ENCODE measurements at places on chromosomes 13 and 19.

GRCh38 chr19:45999653-46000121, 4.4 kb downstream of the CCDC61 start:
- no peak for DNase-seq

DNA sequence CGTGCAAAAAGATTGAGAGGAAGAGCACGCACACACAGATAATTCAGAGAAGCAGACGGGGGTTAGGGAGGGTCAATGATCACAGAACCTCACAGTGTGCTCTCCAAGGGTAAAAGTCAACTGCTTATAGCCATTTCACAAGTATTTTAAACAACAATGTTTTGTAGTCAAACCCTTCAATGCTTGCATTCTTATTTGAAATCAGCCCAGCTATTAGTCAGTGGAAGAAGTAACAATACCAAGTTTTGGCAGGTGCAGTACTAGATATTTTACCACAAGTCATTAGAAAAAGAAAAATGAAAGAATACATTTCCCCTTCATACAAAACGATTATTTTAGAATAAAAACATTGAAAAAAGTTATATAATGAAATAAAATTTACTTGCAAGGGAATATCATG, 2.6 kb downstream of the CSNK1A1L start:
- no peak for DNase-seq

GRCh38 chr13:101465877-101466276, 13.4 kb downstream of the ITGBL1 start:
- DNase-seq, result no peak

DNA sequence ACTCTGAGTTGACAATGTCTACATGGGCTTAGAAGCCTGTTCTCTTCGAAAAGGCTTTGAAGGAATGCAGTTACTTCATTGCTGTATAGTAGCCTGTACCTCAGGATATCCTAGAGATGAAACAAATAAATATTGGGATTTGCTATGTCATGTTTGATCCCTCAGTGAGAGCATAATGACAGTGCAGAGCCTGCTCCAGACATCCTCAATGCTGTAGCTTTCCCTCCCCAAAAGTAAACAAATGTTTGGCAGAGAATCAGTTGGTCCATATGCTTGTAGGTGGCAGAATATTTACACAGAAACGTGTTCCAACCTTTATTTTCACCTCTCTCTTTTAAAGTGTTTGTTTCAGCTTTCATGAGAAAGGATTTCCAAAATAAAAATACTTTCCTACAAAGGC, 515.3 kb upstream of the SGCG start:
- no peak for DNase-seq

GRCh38 chr13:62482351-62482750, 1066.7 kb upstream of the PCDH20 start:
- no peak for DNase-seq

- no peak for DNase-seq
These were observed 236.8 kb upstream of the SERP2 start for GRCh38 chr13:44136696-44137268.

DNA sequence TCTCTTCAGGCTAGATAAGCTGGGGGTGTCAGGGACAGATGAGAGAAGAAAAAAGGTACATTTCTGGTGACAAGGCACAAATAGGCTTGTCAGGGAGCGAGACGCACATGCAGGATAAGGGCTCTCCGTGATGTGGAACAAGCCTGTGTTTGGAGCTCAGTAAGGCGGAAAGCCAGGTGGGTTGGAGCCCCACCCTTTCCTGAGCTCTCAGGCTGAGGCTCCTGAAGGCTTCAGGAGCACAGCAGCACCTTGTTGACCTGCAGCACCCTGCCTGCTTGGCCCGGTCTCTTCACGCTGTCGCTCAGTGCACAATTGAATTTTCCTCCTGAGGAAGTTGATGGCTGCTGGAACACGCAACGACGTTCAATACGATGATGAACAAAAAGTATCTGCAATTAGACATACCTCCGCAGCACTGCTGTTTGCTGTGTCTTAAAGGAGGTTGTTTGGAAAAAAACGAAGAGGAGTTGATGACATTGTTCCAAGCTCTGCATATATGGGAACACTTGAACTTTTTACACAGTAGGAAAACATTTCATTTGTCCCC, 29.3 kb downstream of the SERP2 start:
- DNase-seq, result no peak

GRCh38 chr19:51107406-51108065, 673 bp downstream of the CTU1 start:
- peak; percentile 81 for DNase-seq

- DNase-seq, result no peak
These were observed 15.4 kb downstream of the BBC3 start for GRCh38 chr19:47215581-47215980.

DNA sequence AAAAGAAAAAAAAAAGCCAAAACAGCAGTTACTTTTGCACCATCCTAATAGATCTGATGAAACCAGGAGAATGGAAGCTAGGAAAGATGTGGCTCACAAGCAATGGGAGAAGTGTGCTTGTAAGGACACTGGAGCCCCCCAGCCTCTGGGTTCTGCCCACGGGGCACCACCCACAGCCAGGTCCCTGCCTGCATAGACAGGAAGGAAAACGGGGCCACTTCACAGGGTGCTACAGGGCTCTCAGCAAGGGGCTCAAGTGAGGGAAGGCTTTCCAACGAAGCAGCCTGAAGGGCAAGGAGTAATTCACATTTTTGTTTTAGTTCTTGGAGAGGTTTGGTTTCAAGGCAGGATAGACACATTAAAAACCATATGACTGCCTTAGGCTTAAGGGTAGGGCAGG, 42.7 kb downstream of the BRD4 start:
- no peak for DNase-seq

GRCh38 chr13:78085434-78086225, 167.0 kb upstream of the EDNRB start:
- peak; percentile 80 for DNase-seq

GRCh38 chr13:32639502-32640105, 53.4 kb downstream of the PDS5B start:
- DNase-seq, result peak; percentile 71

DNA sequence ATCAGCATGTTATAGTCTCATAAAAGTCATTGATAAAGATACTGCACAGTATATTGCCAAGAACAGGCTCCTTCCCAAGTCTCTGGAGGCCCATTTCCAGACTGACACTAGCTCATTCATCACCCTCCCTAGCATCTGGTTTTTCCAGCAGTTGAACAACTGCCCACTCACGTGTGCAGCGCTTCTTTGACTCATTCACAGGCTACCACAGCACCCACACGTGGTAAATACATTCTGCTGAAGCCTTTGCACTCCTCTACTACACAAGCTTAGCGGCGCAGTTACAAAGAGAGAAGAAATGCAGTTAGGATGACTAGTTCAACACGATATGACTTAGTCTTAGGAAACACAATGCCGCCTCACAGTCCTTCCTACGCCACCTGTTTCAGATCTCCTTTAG, 87.7 kb downstream of the DOCK9 start:
- DNase-seq, result no peak

- no peak for DNase-seq
These were observed 42.2 kb downstream of the BICRA start for GRCh38 chr19:47651132-47651531.

DNA sequence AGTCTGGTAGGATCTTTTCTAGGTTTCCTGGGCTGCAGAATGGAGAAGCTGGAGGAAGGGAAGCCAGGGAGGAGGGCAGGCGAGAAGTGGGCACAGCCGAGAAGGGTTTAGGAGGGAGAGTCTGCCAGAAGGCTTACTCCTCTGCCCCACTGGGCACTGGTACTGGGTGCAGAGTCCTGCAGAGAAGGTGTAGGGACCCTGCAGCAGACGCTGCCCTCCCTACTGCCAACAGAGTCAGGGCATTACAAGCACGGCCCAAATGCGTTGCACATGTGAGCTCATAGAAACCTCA, 726 bp upstream of the PEPD start:
- DNase-seq, result no peak

GRCh38 chr13:111202745-111203144, 87.6 kb downstream of the ARHGEF7 start:
- peak; percentile 61 for DNase-seq

GRCh38 chr13:26423629-26424028, 133.9 kb upstream of the WASF3 start:
- no peak for DNase-seq

DNA sequence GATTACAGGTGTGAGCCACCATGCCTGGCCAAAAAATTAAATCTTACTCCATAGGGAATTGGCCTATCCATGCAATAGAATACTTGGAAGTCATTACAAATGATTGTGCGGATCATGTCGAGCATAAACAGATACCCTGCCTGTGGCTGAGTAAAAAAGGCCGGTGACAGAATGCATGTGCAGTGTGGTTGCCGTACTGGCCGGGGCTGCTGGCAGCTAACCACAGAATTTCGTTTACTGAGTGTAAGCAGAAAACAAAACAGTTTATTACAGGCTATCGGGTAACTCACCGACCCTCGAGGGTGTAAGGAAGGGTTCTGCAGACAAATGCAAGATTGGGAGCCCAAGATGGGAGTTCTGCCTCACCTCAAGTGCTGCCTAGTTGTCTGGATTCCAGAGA, 127.7 kb downstream of the ZIC5 start:
- DNase-seq, result no peak

DNA sequence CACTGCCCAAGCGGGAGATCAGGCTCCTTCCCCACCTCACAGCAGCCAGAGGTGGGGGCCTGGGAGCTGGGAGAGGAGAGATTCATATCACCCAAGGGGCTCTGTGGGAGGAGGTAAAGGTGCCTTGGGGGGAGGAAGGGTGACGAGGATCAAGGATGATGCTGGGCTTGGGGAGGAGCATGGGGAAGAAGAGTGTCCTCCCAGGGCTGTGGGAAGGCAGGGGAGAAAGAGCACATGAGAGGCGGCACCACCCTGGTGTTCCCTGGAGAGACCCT, 82.7 kb downstream of the ANKRD10 start:
- DNase-seq, result no peak

DNA sequence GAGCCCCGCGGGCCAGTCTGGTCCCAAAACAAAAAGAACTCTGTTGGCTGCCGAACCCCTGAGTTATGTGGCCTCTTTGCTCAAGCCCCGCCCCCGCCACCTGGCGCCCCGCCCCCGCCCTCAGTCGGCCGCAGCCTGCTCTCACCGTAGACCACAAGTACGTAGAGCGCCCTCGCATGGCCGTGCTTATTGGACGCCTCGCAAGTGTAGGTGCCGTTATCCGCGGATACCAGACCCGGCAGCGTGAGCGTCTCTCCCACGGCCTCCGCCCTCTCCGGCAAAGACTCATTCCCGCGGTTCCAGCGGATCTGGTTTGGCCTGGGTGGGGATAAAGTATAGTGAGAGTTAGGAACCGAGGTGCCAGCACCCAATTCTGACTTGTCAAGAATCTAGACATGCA, 5.5 kb upstream of the ZNF428 start:
- peak; percentile 81 for DNase-seq

DNA sequence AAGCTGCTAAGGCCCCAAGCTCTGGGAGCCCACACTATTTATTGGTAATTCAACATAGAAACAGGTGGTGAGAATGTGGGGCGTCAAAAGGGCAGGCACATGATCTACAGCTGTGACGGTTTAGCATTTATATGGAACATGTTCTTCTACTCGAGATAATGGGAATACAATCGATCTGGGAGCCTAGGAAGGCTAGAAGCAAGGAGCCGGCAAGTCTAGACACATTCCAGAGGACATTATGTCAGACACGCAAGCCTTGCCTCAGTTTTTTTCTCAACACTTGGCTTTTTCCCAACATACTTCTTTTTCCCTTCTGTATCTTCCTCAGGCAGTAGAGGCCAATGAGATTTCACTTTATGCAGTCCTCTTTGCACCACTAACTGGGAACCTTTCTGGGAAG, 315.7 kb upstream of the SLITRK5 start:
- no peak for DNase-seq

DNA sequence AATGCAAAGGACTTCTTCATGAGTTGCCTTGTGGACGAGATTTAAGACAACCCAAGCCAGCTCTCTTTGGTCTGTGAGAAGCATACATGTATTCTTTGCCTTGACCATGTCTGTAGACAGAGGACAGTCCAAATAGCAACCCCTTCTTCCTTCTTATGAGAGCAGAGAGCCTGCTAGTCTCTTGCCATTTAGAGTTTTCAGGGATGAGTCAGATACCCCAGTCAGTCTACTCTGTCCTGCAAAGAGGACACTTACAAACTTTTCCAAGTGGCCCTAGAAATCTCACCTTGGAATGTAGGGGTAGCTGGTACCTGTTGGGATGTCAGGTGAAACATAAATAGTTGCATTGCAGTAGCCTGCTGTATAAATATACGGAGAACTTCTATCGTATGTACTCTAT, 36.7 kb downstream of the DNAJC3 start:
- no peak for DNase-seq

- DNase-seq, result no peak
These were observed 815.7 kb upstream of the MIR17HG start for GRCh38 chr13:90531744-90532143.

GRCh38 chr19:34430738-34431625, 2.8 kb downstream of the UBA2 start:
- peak; percentile 86 for DNase-seq

DNA sequence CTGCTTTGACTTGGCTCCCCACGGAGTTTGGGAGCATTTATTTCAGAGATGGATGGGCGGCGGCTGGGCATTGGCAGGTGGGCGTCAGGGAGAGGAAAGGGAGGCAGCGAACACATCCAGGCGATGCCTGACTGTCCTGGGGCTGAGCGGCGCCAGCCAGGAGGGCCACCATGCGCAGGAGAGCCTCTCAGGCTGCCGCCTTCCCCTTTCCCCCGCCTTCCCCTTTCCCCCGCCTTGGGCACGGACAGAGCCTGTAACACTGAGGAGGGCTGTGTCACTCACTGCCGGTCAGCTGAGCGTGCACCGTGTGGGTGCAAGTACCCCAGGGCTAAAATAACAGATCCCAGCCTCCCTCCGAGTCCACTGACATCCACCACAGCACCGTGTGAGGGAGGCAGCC, 11.4 kb downstream of the MCF2L start:
- DNase-seq, result no peak

- DNase-seq, result no peak
These were observed 119.2 kb upstream of the MLNR start for GRCh38 chr13:49100637-49101570.

GRCh38 chr19:48329167-48329891, 4.0 kb downstream of the EMP3 start:
- no peak for DNase-seq

GRCh38 chr13:33723365-33723764, 94.6 kb upstream of the RFC3 start:
- DNase-seq, result peak; percentile 41

DNA sequence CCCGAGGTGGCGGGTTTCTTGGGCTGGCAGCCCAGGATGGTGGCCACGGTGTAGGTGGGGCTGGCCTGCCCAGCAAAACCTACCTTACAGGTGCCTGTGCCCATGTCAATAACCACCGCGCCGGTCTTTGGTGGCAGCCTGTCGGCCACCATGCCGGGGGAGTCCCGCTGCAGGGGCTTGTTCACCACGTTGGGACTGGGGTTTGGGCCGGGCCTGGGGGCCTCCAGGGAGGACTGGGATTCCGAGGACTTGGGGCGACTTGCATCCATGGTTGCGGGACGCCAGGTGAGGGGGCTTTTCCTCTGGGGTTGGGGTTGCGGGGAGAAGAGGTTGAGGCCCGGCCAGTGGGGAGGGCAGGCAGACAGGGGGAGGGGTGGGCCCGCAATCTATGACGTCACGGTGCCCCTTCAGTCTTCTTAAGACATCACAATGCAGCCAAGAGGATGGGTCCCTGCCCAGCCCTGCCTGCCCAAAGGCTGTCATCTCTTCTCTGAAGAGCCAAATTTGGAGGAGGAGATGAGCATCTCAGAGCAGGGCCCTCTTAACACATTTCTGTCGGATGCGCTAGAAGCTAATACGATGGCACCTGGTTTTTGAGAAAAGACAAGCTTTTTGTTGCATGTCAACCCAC, at the start of gene ACTL9:
TSS of gene ACTL9 (minus strand) at position 363 of the 631 bp plus-strand sequence. CDS start at position 269, 94 bp downstream.
- no peak for DNase-seq

GRCh38 chr13:64867856-64868255, 2362.3 kb downstream of the PCDH9 start:
- DNase-seq, result no peak

- no peak for DNase-seq
These were observed 105.6 kb upstream of the UQCRFS1 start for GRCh38 chr19:29318581-29318980.
